CD4-positive, alpha-beta memory T cell (primary cell): ENCODE measurements at places on chromosomes 16 and 17.

- no peak overlapping the region for H3K27ac ChIP-seq
- no peaks in the 10 kb centered on the region for H3K36me3 ChIP-seq
- no peak overlapping the region for H3K4me3 ChIP-seq
- H3K4me1 ChIP-seq: no peaks in the 10 kb centered on the region
- no peak for DNase-seq
Observed at GRCh38 chr17:43873091-43873490, 26.1 kb downstream of the CD300LG start.

GRCh38 chr17:27535178-27535928, 79.1 kb downstream of the KSR1 start:
- H3K27me3 ChIP-seq: no peaks in the 10 kb centered on the region
- H3K4me3 ChIP-seq: no peak overlapping the region
- H3K4me1 ChIP-seq: no peaks in the 10 kb centered on the region
- no peaks in the 10 kb centered on the region for H3K36me3 ChIP-seq

GRCh38 chr17:60106340-60107059, 27.8 kb upstream of the HEATR6 start:
- DNase-seq: no peak
- no peak overlapping the region for H3K4me3 ChIP-seq
- H3K36me3 ChIP-seq: no peaks in the 10 kb centered on the region
- no peak overlapping the region for H3K27ac ChIP-seq
- peaks cover 3% of the 10 kb centered on the region for H3K4me1 ChIP-seq

DNA sequence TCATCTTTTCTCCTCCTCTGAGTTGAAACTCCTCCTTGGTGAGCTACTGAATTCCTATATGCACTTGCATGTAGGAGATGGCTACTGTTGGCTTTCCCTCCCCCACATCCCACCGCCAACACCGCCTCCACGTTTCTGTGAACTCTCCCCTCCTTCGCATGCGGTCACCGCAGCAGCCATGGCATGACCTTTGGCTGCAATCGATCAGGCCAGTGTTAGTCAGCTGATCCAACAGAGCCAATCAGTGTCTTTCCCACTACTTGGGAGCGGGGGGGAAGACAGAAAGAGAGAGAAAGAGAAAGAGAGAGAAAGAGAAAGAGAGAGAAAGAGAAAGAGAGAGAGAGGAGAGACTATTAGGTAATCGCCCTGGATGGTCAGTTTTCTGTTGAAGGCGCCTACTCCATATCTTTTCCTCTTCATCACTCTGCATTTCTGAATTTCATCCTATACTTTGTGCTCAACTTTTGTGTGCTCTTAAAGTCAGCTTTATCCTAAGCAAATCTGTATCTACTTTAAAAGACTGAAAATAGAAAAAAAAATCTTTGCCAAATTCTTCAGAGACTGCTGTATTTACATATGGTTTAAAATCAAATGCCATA, 22.7 kb downstream of the ASGR1 start:
- no peaks in the 10 kb centered on the region for H3K27me3 ChIP-seq
- H3K27ac ChIP-seq: no peak overlapping the region
- H3K4me3 ChIP-seq: no peak overlapping the region
- DNase-seq: no peak
- H3K36me3 ChIP-seq: no peaks in the 10 kb centered on the region
- no peaks in the 10 kb centered on the region for H3K4me1 ChIP-seq

DNA sequence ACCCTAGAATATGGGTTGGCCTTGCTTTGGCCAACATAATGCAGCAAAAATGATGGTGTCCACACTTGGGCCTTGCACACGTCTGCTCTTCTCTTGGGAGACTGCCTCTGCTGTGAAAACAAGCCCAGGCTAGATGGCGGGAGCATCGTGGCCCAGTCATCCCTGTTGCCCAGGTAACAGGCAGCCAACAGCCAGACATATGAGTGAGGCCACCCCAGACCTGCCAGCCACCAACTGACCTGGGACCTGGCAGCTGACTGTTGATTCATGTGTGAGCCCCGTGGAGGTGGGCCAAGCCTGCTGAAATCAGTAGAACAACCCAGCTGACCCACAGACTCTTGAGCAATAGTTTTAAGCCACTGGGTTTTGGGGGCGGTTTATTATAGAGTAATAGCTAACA, 39.4 kb upstream of the CDH3 start:
- no peak overlapping the region for H3K4me3 ChIP-seq
- no peaks in the 10 kb centered on the region for H3K4me1 ChIP-seq
- no peak overlapping the region for H3K27ac ChIP-seq
- no peak for DNase-seq
- H3K27me3 ChIP-seq: no peaks in the 10 kb centered on the region

- H3K27me3 ChIP-seq: no peaks in the 10 kb centered on the region
- H3K27ac ChIP-seq: no peak overlapping the region
- no peak for DNase-seq
- H3K4me3 ChIP-seq: no peak overlapping the region
Observed at GRCh38 chr16:51761001-51761400, 609.9 kb upstream of the SALL1 start.

GRCh38 chr16:78925083-78925767, 675.3 kb downstream of the MAF start:
- H3K4me1 ChIP-seq: no peaks in the 10 kb centered on the region
- H3K4me3 ChIP-seq: no peak overlapping the region
- no peak for DNase-seq
- no peak overlapping the region for H3K27ac ChIP-seq
- H3K36me3 ChIP-seq: no peaks in the 10 kb centered on the region

DNA sequence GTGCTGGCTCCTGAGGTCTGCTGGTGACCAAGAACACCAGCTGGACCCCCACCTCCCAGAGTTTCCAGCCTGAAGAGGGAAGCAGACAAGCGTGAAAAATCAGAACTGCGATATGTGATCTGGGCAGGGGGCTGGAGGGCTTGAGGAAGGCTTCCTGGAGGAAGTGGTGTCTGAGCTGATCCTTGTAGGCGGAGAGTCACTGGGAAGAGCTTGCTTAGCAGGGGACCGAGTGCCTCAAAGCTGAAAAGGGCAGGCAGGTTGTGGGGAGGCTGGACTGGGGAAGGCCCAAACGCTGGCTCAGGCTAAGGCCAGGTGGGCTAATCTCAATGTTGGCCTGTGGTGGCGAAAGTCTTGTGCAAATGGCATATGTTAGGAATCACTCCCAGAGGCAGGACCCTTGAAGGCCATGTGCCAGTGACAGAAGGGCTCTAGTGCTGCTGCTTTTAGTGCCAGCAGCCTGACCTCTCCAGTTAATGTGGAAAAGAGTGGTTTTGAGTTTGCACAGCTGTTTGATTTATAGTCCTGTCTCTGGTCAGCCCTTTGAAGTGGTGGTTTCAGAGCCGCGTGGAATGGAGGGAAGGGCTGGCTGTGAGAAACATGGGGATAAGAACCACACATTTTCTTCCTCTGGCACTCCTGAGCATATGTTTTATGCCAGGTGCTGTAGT, 85.3 kb upstream of the LGALS9 start:
- DNase-seq: no peak
- no peaks in the 10 kb centered on the region for H3K27me3 ChIP-seq
- H3K36me3 ChIP-seq: peaks cover 2% of the 10 kb centered on the region
- H3K27ac ChIP-seq: no peak overlapping the region

DNA sequence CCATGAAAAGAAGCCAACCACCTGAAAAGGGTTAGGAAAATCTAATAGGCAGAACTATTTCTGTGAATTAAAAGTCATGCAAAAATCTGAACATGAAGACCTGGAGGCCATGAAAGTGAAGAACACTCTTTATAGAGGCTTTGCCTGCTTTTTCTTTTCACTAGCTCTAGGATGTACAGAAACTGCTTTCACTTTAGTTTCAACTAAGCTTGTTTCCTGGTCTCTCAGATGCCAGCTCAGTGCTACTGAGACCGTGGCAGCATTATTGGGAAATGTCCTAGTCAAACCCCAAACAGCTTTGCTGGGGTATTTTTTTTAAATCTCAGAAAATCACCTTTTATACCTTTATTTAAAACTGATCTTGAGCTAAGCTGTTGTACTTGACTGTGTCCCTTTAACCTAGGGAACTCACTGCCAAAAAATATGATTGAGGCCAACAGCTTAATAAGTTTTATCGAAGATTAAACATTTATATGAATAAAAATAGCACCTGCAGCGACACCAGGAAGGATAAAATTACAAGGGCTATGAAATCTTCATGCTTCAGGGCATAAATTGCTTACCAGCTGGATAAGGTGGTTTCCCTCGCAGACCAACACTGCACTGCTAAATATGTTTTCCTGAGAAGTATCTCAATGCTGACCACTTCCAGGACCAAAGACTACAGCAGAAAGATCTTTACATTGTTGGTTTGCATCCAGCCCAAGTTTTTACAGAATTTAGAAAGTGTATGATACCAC, 621.8 kb upstream of the ZFHX3 start:
- H3K27me3 ChIP-seq: no peaks in the 10 kb centered on the region
- no peaks in the 10 kb centered on the region for H3K4me1 ChIP-seq
- no peak overlapping the region for H3K27ac ChIP-seq
- no peak overlapping the region for H3K4me3 ChIP-seq

- no peak overlapping the region for H3K4me3 ChIP-seq
- no peaks in the 10 kb centered on the region for H3K27me3 ChIP-seq
- H3K36me3 ChIP-seq: no peaks in the 10 kb centered on the region
- H3K27ac ChIP-seq: no peak overlapping the region
- no peak for DNase-seq
Observed at GRCh38 chr17:44137891-44138709, 3.6 kb upstream of the HROB start.

- H3K27me3 ChIP-seq: no peaks in the 10 kb centered on the region
- H3K27ac ChIP-seq: no peak overlapping the region
- DNase-seq: no peak
- no peaks in the 10 kb centered on the region for H3K36me3 ChIP-seq
- H3K4me3 ChIP-seq: no peak overlapping the region
Observed at GRCh38 chr17:31654936-31655335, 204.1 kb downstream of the COPRS start.

- H3K4me3 ChIP-seq: peak overlapping the region; percentile 98
- peaks cover 53% of the 10 kb centered on the region for H3K4me1 ChIP-seq
- DNase-seq: peak; percentile 62
- H3K27ac ChIP-seq: peak overlapping the region; percentile 69
Observed at GRCh38 chr17:63696381-63696961, 3.5 kb downstream of the LIMD2 start.

GRCh38 chr16:85164431-85164830, 52.2 kb upstream of the CIBAR2 start:
- peaks cover 6% of the 10 kb centered on the region for H3K27me3 ChIP-seq
- H3K4me1 ChIP-seq: no peaks in the 10 kb centered on the region
- no peak overlapping the region for H3K4me3 ChIP-seq
- DNase-seq: no peak
- no peaks in the 10 kb centered on the region for H3K36me3 ChIP-seq

DNA sequence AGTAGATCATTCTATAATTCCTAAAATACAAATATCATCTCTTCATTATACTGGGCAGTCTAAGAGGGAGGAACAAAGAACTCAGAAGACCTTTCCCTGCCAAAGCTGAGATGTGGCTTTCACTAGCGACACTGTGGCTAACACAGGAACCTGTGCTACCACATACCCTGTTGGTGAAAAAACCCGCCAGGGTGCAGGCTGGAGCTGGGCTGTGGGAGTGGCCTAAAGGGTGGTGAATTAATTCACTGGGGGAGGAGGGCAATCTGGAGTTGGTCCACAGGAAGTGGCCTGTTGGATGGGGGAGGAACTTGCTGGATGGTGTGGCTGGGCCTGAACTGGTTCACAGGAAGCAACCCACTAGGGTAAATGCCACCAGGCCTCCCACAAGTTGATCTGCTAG, 7.4 kb downstream of the ZNF594 start:
- no peak overlapping the region for H3K4me3 ChIP-seq
- no peaks in the 10 kb centered on the region for H3K36me3 ChIP-seq
- H3K4me1 ChIP-seq: no peaks in the 10 kb centered on the region
- DNase-seq: no peak
- no peaks in the 10 kb centered on the region for H3K27me3 ChIP-seq
- H3K27ac ChIP-seq: no peak overlapping the region

DNA sequence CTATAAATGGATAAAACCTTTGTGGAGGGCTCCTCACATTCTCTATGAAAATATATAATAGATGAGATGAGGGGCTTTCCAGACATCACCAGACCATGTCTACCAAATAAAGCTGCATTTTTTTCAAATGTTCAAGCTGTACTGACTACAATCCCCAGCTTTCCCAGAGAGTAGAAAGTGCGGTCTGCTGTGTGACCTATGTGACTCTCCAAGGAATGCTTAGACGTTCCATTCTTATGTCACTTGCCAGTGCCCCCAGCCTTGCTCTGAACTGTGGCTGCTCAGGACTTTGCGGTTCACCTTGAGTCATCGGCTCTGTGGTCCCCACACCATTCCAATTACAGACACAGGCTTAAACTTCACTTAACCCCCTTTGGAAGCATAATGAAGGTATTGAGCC, 47.8 kb upstream of the SCNN1B start:
- no peaks in the 10 kb centered on the region for H3K36me3 ChIP-seq
- H3K27ac ChIP-seq: no peak overlapping the region
- H3K4me1 ChIP-seq: no peaks in the 10 kb centered on the region
- H3K27me3 ChIP-seq: no peaks in the 10 kb centered on the region
- no peak for DNase-seq

DNA sequence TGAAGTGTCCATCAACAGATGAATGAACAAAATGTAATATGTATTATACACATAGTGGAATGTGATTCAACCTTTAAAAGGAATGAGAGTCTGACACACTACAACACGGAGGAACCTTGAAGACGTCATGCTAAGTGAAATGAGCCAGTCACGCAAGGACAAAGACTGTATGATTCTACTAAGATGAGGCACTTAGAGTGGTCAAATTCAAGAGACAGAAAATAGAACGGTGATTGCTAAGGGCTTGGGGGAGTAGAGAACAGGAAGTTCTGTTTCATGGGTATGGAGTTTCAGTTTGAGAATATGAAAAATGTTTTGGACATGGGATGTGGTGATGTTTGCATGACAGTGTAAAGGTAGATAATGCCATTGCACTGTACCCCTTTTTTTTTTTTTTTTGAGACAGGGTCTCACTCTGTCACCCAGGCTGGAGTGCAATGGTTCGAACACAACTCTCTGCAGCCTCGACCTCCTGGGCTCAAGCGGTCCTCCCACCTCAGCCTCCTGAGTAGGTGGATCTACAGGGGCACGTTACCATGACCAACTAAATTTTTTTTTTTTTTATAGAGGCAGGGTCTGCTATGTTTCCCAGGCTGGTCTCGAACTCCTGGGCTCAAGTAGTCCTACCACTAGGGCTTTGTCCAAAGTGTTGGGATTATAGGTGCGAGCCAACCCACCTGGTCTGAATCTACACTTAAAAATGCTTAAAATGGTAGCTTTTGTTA, 2.9 kb upstream of the CCDC102A start:
- H3K4me3 ChIP-seq: no peak overlapping the region
- no peaks in the 10 kb centered on the region for H3K36me3 ChIP-seq
- H3K27ac ChIP-seq: peak overlapping the region; percentile 92
- DNase-seq: no peak
- peaks cover 67% of the 10 kb centered on the region for H3K4me1 ChIP-seq
- H3K27me3 ChIP-seq: no peaks in the 10 kb centered on the region
